ENCODE measurements at places on chromosomes 7 and 10.
A peak's percentile ranks its signal among the peaks of the same experiment; 100 is the strongest.

GRCh38 chr7:30561389-30561788 lies 33.3 kb upstream of the GARS1 start:
- no peak for DNase-seq

GRCh38 chr7:48718731-48719378 lies 205.5 kb upstream of the CDC14C start:
- DNase-seq = no peak

GRCh38 chr10:61892961-61893360 lies 8.5 kb upstream of the ARID5B start:
- no peak for DNase-seq

DNA sequence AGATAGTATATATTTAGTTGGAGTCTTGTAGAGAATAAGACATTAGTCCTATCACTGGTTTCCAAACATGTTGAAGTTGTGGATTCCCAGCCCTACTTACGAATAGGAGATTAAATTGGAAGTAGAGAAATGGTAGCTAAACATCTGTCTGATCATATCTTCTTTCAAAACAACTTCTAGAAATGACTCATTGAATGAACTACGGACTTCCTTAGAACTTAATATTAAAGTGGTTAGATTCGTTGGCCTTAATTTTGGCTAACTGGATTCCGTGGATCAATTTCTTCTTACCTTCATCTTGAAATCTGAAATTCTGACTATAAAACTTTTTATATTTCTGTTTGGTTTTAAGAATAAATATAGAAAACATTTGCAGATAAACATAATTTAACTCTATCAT lies 3.4 kb downstream of the PHF14 start:
- no peak for DNase-seq

DNA sequence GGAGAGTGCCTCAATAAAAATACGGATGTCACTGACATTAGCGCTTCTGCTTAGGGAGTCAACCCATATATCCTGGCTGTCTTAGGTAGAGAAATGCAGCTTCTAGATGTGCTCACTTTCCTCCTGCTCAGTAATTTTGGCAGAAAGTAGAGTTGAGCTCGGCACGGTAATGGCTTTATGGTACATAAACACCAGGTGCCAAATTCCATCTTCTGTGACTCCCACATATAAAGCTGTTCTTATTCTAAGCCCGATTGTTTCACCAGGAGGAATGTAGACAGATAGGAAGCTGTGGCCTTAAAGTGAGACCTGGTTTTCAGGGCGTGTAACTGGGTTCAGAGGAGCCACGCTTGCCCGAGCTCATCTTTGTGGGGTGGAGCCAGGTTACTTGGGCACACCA lies 143.7 kb downstream of the CREB5 start:
- DNase-seq = no peak

DNA sequence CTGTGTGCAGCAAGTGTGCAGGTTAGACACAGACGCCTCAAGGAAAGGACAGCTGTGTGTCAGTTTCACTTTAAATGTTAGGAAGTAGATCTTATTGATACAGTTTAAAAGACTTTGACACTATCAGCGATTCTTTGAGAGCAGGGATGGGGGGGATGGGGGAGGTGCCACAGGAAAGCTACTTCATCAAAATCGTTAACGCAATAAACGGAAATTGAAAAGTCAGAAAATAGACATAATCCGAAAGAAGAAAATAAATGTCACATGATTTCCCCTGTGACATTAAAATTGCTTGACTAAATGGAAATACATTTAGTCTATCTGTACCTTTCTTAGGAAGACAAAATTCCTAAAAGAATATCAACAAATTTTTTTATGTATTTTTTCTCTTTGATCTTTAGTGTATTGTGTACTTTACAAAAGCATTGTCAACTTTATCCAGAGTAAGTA lies 476 bp upstream of the ZNF33B start:
- DNase-seq = peak; percentile 25

DNA sequence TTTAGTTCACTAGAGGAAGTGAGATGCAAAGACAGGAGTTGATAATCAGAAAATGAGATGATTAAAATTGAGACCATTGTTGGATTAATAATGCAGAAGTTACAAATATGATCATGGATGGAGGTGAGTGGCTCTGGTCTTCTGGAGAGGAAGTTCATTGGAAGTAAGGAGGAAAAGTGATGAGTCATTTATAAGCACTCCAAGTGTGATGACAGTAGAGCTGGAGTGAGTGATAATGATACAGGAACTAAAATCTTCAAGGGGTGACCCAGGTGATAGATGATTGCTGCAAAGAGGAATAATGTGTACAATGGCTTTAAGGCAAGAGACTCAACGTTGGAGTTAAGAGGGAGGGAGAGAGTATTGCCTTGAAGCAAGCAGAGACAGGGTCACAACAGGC lies 20.7 kb downstream of the ZNF32 start:
- no peak for DNase-seq

DNA sequence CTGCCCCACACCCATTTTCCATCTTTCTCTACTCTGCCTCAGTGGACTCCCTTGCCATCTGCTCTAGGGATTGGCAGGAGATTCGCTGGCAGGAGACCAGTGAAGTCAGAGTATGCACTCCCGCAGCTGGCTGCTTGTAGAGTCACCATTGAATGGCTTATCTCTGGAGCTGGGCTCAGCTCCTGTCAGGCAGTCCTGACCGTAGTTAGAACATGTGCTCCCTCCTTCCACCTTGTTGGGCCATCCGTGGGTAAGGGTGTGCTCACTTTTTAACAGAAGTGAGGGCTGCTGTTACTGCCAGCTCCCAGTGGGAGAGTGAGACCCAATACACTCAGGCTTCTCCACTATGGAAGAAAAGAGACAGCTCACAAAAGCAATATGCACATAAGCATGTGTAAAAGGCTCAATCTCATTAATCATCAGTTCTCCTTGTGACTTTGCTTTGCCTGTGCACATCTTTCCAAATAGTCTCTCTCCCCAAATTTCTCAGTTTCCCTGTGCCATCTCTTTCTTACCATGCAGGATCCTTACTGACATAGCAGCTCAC lies 773.3 kb downstream of the GRID1 start:
- DNase-seq = no peak

GRCh38 chr10:78905957-78906308 lies 162.8 kb upstream of the ZMIZ1 start:
- DNase-seq = no peak

GRCh38 chr10:125190414-125190813 lies 30.1 kb upstream of the CTBP2 start:
- no peak for DNase-seq

DNA sequence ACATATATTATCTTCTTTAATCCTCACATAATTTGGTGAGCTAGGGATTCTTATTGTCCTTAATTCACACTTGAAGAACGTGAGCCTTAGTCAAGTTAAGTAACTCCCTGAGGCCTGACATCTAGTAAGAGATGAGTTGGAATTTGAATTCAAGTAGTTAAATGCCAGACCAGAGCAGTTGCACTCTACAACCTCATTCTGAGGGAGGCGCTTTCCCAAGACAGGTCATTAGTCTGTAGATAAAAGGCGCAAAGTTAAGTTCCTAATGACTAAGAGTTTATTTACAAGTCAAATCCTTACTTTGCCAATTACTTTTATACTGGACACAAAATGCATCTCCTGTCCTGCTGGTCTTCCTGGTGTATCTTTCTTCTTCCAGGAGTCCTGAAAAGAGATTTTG lies 3.6 kb upstream of the EXOC6 start:
- DNase-seq = no peak

- DNase-seq = no peak
These were observed 133.8 kb downstream of the NEURL1 start for GRCh38 chr10:103627111-103627892.

DNA sequence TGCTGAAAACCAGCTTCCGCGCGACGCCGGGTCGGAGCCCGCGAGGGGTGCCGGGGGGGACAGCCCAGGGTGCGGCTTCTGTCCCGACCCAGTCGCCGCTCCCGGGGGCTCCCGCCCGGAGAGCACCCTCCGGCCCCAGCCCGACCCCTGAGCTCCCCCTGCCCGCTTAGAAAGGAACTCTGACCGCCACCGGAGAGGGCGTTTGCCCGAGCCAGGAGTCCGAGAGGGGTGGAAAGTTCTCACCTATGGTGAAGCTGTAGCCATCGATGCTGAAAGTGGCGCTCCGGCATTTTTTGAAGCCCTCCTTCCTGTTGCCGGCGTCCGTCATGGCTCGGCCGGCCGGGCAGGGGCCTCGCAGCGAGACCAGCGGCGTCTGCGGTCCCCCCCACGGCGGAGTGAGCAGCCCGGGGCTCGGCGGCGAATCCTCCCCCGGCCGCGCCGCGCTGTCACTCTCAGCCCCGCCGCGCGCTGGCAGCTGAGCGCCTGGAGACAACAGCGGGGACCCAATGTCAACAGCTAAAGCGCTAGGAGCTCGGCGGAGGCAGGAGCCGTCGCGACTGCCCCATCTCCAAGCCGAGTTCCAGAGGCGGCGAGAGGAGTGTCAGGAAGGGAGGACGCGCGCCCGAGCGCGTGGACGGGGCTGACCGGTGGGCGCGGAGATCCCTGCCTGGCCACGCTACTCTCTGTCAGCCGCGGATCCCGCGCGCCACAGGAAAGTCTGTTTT lies 191.6 kb downstream of the LSM5 start:
- no peak for DNase-seq

DNA sequence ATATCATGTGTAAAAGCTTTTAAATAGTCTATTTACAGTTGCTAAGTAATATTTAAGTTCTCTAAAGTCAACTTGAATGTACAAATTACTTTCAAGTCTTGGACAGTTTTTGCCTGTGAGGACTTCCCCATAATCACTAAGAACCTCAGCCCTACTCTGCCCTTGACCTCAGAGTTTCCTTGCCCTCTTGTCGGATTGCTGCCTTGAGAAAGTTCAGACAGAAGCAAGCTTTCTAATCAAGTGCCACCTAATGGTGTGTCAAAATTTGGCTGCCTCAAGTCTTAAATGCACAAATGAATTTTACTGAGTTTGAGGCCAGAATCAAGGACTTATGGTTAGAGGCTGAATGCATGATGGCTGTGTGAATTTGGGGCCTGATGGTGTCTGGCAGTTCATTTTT lies 88.3 kb upstream of the KAT6B start:
- no peak for DNase-seq

DNA sequence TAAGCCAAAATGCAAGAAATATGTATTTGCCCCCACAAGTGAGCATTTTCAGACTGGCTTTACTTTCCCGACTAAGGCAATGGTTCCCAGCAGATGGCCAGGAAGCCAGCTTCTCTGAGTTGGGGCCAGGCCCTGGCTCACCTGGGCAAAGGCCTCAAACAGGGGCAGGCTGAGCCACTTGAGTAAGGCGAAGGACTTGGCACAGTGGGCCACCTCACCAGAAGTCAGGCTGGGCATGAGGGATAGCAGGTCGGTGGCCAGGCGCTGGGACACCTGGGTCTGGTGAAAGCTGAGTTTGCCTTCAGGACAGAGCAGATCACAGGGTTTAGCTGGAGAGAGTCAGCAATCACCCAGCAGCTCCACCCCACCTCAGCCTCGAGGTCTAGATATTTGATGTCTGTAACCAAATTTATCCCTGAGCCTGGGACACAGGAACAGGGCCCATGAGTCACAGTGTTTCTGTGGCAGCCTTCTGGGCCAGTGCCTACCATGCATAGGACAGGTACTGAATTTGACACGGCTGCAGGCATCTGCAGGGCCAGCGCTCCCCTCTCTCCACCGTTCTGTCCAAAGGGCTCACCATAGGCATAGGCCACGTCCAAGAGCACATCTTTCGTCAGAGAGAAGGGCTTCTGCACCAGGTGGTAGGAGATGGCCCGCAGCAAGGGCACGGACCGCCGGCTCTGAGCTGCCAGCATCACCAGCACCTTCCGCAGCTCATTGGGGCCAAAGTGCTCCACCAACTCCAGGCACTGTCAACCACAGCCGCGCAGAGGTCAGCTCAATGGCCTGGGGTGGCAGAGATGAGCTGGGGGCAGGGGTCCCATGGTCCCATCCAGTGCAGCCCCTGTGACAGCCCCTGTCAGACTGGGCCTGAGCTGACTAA lies 7.3 kb downstream of the TBRG4 start:
- no peak for DNase-seq

GRCh38 chr7:35424869-35425495 lies 171.1 kb upstream of the TBX20 start:
- DNase-seq = peak; percentile 46

- no peak for DNase-seq
These were observed 85.9 kb downstream of the ARHGAP22 start for GRCh38 chr10:48518986-48519385.

- no peak for DNase-seq
These were observed 183.2 kb upstream of the PTPRZ1 start for GRCh38 chr7:121689749-121690148.

- no peak for DNase-seq
These were observed 15.5 kb downstream of the CFAP43 start for GRCh38 chr10:104216631-104217030.

- DNase-seq = no peak
These were observed 443.9 kb downstream of the DNAJB6 start for GRCh38 chr7:157780721-157781120.

DNA sequence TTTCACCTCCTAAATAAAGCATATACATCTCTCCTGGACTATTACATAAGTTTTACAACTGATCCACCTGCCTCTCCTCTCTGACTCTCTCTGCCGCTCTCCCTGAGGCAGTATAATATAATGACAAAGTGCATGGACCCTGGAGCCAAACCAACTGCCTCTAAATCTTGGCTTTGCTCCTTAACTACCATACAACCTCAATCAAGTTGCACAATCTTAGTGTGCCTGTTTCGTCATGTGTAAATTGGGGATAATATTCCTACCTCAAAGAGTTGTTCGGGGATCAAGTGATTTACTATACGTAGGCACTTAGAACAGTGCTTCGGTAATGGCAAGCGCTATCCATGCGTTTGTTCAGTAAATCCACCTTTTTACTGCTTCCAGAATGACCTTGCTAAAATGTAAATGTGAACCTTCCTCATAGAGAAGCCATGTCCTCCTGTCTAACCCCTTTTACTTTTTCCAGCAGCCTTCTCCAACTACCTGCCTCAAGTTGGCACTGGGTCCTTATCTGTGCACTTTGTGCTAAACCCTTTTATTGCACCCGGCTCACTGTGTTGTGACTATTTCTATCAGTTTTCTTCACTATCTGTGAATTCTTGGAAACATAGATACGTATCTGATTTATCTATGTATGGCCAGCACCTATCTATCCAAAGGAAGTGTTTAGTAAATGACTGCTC lies 30.6 kb upstream of the DLD start:
- no peak for DNase-seq
